ENCODE measurements at places on chromosomes 5 and 9. TPM values are rescaled to one million over a fixed set of nuclear protein-coding genes. Genes with fewer than 3 reads are reported as not detected.

- DNase-seq, result no peak
- H3K36me3 ChIP-seq, result no peaks in the 10 kb centered on the region
- no peaks in the 10 kb centered on the region for H3K27me3 ChIP-seq
- no peaks in the 10 kb centered on the region for H3K4me1 ChIP-seq
- no peak overlapping the region for H3K27ac ChIP-seq
Observed at GRCh38 chr9:5361326-5362010, 21.8 kb upstream of the RLN1 start.

GRCh38 chr9:111783857-111784256 lies 10.9 kb downstream of the SHOC1 start:
- H3K36me3 ChIP-seq, result peaks cover 5% of the 10 kb centered on the region
- no peak overlapping the region for H3K27ac ChIP-seq
- no peaks in the 10 kb centered on the region for H3K4me1 ChIP-seq
- H3K4me3 ChIP-seq, result no peak overlapping the region
- no peaks in the 10 kb centered on the region for H3K27me3 ChIP-seq

DNA sequence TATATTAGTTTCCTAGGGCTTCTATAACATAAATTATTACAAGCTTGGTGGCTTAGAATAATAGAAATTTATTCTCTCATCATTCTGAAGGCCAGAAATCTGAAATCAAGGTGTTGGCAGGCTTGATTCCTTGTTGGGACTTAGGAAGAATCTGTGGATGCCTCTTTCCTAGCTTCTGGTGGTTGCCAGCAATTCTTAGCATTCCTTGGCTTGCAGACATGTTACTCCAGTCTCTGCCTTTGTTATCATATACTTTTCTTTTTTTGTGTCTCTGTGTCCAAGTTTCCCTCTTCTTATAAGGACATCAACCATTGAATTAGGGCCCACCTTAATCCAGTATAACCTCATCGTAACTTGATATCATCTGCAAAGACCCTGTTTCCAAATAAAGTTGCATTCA lies 31.4 kb downstream of the CTNNA1 start:
- H3K27ac ChIP-seq, result no peak overlapping the region
- no peaks in the 10 kb centered on the region for H3K27me3 ChIP-seq
- H3K4me3 ChIP-seq, result no peak overlapping the region
- peaks cover 31% of the 10 kb centered on the region for H3K36me3 ChIP-seq
- peaks cover 4% of the 10 kb centered on the region for H3K4me1 ChIP-seq

DNA sequence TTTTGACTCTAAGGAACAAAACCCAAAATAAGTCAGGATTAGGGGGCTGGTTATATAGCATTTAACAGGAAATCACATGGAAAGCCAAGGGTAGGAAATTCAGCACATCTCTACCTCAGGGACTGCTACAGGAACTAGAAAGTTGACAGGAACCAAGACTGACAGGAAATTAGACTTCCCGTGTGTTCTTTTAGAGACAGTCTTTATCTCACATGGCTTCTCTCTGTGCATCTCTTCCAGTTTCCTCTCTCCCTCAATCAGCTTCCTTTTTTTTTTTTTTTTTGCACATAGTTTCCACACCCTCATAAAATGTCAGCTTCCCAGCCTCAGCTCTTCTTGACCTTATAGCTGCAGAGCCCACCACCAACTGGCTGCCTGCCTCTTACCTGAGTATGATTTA lies 4.8 kb downstream of the RECK start:
- no peaks in the 10 kb centered on the region for H3K27me3 ChIP-seq
- peaks cover 3% of the 10 kb centered on the region for H3K36me3 ChIP-seq
- no peak overlapping the region for H3K27ac ChIP-seq
- no peak overlapping the region for H3K4me3 ChIP-seq
- no peak for DNase-seq
- peaks cover 15% of the 10 kb centered on the region for H3K4me1 ChIP-seq

DNA sequence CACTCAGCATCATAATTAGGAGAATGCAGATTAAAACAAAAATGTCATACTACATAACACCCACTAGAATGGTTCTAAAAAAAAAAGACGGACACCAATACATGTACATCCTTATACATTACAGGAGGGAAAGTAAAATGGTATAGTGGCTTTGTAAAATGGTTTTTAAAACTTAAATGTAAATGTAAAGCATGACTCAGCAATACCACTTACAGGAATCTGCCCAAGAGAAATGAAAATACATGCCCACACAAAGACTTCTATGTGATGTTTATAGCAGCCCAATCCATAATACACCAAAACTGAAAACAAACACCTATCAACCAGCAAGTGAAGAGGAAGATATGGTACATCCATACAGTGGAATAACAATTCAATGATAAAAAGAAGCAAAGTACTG lies 939.1 kb upstream of the ACO1 start:
- peak overlapping the region; percentile 37 for H3K27ac ChIP-seq
- no peak for DNase-seq
- no peak overlapping the region for H3K4me3 ChIP-seq
- H3K36me3 ChIP-seq, result no peaks in the 10 kb centered on the region
- H3K4me1 ChIP-seq, result peaks cover 17% of the 10 kb centered on the region

- H3K27me3 ChIP-seq, result no peaks in the 10 kb centered on the region
- peaks cover 32% of the 10 kb centered on the region for H3K4me1 ChIP-seq
- H3K36me3 ChIP-seq, result peaks cover 2% of the 10 kb centered on the region
- peak within 1 kb of the TSS; percentile 39 for H3K27ac ChIP-seq
Observed at GRCh38 chr5:160421625-160422258, at the start of gene PTTG1. Gene PTTG1, plus strand, starts transcription at chr5:160421855. Its CDS starts 458 bp downstream, at chr5:160422313.

GRCh38 chr5:113320273-113320780 lies 114.5 kb downstream of the TSSK1B start:
- no peak overlapping the region for H3K27ac ChIP-seq
- H3K36me3 ChIP-seq, result no peaks in the 10 kb centered on the region
- H3K4me1 ChIP-seq, result peaks cover 24% of the 10 kb centered on the region
- DNase-seq, result no peak
- no peak overlapping the region for H3K4me3 ChIP-seq

GRCh38 chr5:170287532-170287931 lies 10.0 kb downstream of the LCP2 start:
- no peak overlapping the region for H3K27ac ChIP-seq
- no peaks in the 10 kb centered on the region for H3K4me1 ChIP-seq
- H3K27me3 ChIP-seq, result peaks cover 32% of the 10 kb centered on the region
- no peak overlapping the region for H3K4me3 ChIP-seq
- no peaks in the 10 kb centered on the region for H3K36me3 ChIP-seq

- H3K36me3 ChIP-seq, result peaks cover 3% of the 10 kb centered on the region
- H3K4me3 ChIP-seq, result no peak overlapping the region
- DNase-seq, result no peak
- no peak overlapping the region for H3K27ac ChIP-seq
- H3K27me3 ChIP-seq, result no peaks in the 10 kb centered on the region
Observed at GRCh38 chr9:127166651-127167524, 44.5 kb upstream of the ANGPTL2 start.

DNA sequence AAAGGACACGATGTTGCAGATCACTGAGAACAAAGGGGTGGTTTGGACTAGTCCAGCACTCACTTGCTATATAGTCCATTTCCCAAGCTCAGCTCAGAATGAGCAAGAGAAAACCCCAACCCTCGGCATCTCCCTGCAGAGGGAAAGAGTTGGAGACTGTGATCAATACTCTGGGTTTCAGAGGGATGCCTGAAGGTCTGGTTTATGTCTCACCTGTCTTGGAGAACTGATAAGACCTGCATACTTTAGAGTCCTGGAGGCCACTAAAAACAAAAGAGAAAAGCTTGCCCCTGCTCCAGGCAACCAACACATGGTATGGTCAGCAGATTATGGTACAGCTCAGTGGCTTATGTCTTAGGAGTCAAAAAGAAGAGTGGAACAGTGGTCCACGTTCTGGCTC lies 1006.9 kb downstream of the CDH9 start:
- H3K27me3 ChIP-seq, result no peaks in the 10 kb centered on the region
- H3K36me3 ChIP-seq, result no peaks in the 10 kb centered on the region
- peaks cover 4% of the 10 kb centered on the region for H3K4me1 ChIP-seq

DNA sequence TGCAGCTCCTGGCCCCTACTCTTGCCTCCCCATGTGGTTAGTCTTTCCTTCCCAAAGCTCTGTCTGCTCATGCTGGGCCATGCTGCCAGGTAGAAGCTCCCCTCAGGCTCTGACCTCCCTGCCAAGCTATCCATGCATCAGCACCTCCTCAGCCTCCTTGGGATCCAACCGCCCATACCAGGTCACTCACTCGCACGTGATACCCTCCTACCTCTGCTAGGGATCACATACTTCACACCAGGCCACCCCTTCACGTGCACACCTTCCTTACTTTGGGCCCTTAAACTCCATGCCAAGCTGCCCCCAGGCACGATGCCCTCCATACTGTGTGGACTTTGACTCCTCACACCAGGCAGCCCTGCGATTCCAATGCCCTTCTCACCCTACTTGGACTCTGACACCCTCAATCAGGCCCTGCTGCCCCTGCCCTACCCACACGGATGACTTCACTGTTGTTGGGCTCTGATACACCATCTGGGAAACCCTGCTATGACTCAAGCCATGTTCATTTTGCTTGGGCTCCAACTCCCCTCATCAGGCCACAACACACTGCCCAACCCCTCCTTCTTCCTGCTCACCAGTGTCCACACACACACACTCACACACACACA lies 34.1 kb downstream of the ZNF483 start:
- no peak for DNase-seq
- H3K27ac ChIP-seq, result peak overlapping the region; percentile 33
- H3K4me3 ChIP-seq, result no peak overlapping the region
- no peaks in the 10 kb centered on the region for H3K4me1 ChIP-seq

DNA sequence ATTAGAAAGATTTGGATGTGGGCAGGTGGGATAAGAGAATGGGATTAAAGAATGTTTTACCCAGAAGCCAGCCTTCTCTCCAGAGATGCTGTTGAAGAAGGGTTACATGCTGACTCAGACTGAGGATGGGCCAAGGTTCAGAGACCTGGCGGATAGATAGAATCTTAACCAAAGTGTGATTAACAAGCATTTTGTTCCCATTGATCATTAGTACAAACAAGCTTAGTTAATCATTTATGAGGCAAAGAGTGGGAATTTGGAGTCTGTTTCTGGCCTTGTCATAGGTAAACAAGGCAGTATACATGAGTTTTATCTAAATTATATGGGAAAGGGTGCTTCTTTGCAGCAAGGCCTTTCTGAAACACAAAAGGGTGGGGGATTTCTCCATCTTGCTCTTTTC lies 20.8 kb upstream of the DTWD2 start:
- peaks cover 3% of the 10 kb centered on the region for H3K36me3 ChIP-seq
- peak overlapping the region; percentile 76 for H3K27ac ChIP-seq
- H3K27me3 ChIP-seq, result no peaks in the 10 kb centered on the region
- H3K4me1 ChIP-seq, result peaks cover 15% of the 10 kb centered on the region
- peak overlapping the region; percentile 44 for H3K4me3 ChIP-seq

- H3K4me1 ChIP-seq, result peaks cover 6% of the 10 kb centered on the region
- no peaks in the 10 kb centered on the region for H3K36me3 ChIP-seq
- H3K27ac ChIP-seq, result no peak overlapping the region
- H3K4me3 ChIP-seq, result no peak overlapping the region
- DNase-seq, result peak; percentile 78
Observed at GRCh38 chr9:91775011-91775707, 174.9 kb downstream of the ROR2 start.

DNA sequence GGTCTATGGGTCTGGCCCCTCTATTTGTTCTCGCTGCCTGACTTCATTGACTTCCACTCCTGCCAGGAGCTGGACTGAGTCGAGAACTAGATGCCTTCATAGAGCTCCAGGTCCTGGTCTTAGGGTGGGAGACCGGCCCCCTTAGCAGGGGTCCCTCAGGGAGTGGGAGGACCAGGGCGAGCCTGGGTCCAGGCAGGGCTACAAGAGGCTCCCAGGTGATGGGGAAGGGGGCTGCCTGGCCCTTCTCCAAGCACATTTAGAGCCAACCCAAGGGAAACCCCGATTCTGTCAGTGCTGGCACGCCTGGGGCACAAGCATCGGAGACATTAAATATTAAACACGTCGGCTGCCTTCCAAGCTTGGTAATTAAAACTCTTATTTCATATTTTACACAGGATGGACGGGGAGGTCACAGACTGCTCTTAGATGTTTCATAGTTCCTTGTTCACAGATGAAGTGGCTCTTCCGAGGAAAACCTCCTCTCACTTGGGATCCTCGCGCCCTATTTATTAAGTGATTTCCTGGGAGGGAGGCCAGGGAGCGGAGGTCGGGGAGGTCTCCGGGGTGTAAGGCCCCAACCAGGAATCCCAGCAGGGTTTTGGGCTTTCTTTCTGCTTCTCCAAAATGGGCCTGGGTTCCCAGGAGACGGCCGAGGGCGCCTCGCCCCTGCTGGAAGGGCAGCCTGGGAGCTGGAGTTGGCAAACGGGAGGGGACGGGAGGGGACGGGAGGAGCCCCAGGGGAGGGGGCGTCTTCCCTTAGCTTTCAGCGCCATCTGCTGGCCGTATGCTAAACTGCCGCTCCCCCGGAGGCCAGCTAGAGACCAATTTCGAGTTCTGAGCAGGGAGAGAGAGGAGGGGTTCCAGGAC lies 23.4 kb upstream of the ZBTB43 start:
- no peak overlapping the region for H3K4me3 ChIP-seq
- DNase-seq, result peak; percentile 93
- H3K27ac ChIP-seq, result no peak overlapping the region
- H3K27me3 ChIP-seq, result peaks cover 59% of the 10 kb centered on the region
- H3K4me1 ChIP-seq, result no peaks in the 10 kb centered on the region

- H3K4me3 ChIP-seq, result no peak overlapping the region
- DNase-seq, result no peak
- H3K27ac ChIP-seq, result no peak overlapping the region
- H3K36me3 ChIP-seq, result peaks cover 21% of the 10 kb centered on the region
Observed at GRCh38 chr5:32231241-32231640, 57.1 kb upstream of the GOLPH3 start.

GRCh38 chr5:168948746-168949145 lies 352.2 kb downstream of the SLIT3 start:
- H3K4me1 ChIP-seq, result peaks cover 4% of the 10 kb centered on the region
- no peak overlapping the region for H3K4me3 ChIP-seq
- H3K27ac ChIP-seq, result no peak overlapping the region
- no peaks in the 10 kb centered on the region for H3K36me3 ChIP-seq
- peaks cover 4% of the 10 kb centered on the region for H3K27me3 ChIP-seq

DNA sequence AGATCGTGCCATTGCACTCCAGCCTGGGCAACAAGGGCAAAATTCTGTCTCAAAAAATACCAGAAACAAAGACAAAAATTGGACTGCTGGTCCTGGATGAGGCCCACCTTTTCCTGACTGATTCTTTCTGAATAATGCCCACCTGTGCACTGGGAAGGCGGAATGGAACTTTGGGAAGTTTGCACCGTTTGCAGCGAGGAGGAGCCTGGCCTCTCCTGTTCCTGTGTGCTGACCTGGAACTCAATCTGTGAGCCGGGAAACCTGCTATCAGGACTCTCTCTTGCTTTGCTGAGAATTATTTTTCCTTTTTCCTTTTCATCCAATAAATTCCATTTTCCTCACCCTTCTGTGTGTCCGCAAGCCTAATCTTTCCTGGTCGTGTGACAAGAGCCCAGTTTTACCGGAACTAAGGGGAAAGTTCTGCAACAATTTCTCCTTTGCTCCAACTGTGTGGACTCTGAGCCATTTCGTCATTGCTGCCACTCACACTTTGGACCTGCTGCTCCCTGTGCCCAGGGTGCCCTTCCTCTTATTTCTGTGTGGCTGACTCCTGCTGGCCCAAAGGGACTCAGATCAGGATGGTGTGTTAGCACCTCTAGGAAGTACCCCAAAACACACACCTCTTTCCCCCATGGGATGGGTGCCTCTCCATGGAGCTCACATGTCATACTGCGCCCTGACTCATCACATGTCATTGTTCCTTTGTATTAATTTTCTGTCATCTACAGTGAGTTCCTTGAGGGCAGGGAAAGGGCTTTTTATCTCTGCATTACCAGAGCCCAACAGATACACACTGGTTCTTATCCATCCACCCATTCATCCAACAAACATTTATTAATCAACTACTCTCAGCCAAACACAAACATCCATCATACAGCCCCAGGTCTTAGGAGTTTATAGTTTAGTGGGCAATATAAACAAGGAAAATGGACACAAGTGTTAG lies 4.7 kb upstream of the GLRX start:
- H3K27ac ChIP-seq, result no peak overlapping the region
- H3K27me3 ChIP-seq, result peaks cover 8% of the 10 kb centered on the region

Gene CDK7
- total RNA-seq, result 30.8 TPM

Gene HAVCR2
- total RNA-seq, result 0.62 TPM

Gene HACD4
- total RNA-seq, result 0.72 TPM

Gene DMRTA1
- total RNA-seq, result 7.7 TPM

Gene STPG3
- not detected for total RNA-seq

Gene WDR38
- not detected for total RNA-seq

Measured in progenitor cell of endocrine pancreas (in vitro differentiated cells).